HS-5 (cell line): ENCODE measurements at places on chromosomes 16 and 17.

- DNase-seq: no peak
Measured at GRCh38 chr16:21719283-21719682, 55.5 kb downstream of the OTOA start.

GRCh38 chr16:81765969-81766368 lies 13.1 kb upstream of the PLCG2 start:
- no peak for DNase-seq

DNA sequence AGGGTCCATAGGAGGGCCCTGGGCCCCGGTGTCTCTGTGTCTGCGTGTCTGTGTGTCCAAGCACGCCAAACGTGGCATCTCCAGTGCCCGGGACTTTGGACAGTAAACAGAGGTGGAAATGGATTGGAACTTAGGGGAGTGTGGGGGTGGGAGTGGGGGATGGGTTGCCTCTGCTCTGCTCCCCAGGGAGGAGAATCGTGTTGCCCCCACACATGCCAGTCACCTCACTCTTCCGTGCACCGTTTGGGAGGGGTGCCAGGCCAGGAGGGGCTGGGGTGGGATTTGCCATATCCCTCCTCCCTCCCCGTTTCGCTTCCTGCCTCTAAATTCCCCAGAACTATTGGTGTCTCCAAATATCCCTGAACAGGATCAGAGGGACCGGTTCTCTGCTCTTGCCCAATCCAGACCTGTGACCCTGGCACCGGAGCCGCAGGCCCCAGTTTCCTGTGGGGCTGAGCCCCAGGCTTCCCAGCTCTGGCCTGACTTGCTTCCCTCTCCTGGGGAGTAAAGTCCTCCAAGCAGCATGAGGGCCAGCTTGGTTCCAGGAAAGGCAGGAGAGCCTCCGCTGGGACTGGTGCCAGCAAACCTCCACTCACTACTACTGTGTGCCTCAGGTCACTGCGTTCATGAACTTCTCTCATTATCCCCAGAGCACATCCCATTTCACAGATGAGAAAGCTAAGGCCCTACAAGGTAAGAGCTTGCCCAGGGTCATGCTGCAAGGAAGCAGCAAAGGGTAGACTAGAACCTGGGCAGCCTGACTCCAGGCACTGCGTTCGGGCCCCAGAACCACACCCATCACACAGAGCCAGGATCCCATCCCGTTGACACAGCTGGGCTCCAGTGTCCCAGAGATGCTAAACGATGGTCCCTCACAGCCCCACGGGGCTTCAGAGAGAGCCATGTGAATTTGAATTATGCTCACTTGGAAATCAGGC lies at the start of gene ASGR1:
Gene ASGR1 (minus strand): TSS at position 54 of the 938 bp plus-strand sequence. CDS start 807 bp downstream, outside the sequence.
- no peak for DNase-seq

- no peak for DNase-seq
Measured at GRCh38 chr16:87075319-87075860, 241.8 kb downstream of the C16orf95 start.

GRCh38 chr17:82957961-82958561 lies 118.2 kb upstream of the ZNF750 start:
- no peak for DNase-seq
